ENCODE measurements at places on chromosomes 13 and 19.

DNA sequence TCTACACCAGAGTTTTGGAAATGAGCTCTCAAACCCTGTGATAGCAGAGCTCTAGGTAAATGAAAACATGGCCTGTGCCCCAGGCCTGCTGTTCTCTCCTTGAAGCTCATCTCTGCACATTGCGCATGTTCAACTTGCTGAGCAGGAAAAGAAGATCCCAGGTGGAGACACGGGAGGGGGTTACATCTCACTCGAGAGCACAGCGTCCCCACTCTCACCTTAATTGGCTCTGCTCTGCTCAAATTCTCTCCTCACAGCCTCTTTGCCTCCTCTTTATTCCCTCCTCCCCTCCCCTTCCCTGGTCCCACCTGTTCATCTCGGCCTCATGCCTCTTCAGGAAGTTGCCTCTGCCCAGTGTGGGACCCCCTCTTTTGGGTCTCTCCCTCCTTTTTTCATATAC, 44.7 kb downstream of the RGCC start:
- no peak for DNase-seq

- no peak for DNase-seq
Observed at GRCh38 chr13:88707646-88708045, 1036.5 kb downstream of the SLITRK5 start.

- peak; percentile 28 for DNase-seq
Observed at GRCh38 chr13:97403893-97404750, 29.8 kb upstream of the RAP2A start.

DNA sequence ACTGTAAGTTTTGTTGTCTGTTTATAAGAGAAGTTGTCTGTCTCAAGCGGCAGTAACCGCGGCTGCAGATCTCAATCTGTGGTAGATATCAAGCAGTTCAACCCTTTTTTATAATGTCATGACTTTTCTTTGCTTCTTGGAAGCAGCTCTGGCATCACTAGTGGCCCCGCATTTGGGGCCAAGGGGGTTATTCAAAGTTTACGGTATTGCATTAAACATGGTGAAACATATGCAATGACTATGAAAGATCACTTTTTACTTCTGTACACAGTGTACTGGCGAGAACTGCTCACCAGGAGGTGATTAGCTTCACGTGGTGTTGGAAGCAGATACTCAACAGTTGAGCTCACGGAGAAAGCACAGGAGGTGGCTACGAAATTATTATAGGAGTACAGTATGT, 4.6 kb upstream of the FFAR3 start:
- no peak for DNase-seq

DNA sequence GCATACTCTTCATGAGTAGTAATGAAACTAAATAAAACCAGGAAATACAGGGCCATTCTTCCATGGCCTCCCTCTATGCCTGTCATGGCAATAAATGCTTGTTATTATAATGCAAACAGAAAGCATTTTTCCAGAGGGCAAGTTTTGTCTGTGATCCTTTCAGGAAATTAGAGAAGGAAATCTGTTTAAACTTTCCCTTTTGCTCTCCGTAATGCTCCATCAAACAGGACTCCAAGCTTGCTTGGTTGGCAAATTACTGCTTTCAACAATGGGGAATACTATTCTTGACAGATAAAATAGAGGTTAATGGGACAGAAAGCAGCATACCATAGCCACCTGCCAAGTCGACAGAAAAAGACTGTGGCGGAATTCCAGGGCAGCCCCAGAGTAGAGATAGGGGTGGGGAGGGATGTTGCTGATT, 252.5 kb downstream of the LHFPL6 start:
- no peak for DNase-seq

GRCh38 chr13:34347784-34348573, 530.0 kb downstream of the RFC3 start:
- DNase-seq: no peak

GRCh38 chr19:11581740-11582139, 4.3 kb upstream of the ACP5 start:
- peak; percentile 52 for DNase-seq

GRCh38 chr13:112870737-112871287, 98.2 kb upstream of the MCF2L start:
- DNase-seq: no peak

- no peak for DNase-seq
Observed at GRCh38 chr13:65990684-65991083, 1239.5 kb downstream of the PCDH9 start.
